Anterior cingulate cortex (tissue), 58 donors: ENCODE measurements at places on chromosomes 13 and 19.

- no peak for DNase-seq
Observed at GRCh38 chr13:25281193-25281934, 5.9 kb downstream of the MTMR6 start.

DNA sequence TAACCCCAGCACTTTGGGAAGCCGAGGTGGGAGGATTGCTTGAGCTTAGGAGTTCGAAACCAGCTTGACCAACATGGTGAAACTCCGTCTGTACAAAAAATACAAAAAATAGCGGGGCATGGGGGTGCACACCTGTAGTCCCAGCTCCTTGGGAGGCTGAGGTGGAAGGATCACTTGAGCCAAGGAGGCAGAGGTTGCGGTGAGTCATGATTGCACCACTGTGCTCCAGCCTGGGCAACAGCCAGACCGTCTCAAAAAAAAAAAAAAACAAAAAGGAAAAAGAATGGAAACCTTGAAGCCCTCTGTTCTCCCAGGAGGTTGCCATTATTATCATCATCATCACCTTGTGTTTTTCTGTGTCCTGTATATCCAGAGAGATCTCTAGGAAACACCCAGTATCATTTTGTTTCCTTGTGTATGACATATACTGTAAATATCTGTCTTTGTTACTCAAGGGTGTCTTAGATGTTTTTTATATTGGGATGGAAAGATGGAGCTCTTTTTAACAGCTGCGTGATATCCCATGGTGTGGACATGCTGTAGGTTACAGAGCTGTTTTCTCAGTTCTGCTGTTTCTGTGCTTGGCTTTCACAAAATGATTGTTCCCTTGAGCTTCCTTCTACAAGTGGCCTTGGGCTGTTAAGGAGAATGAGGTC, 11.8 kb downstream of the CHAF1A start:
- DNase-seq, result no peak

GRCh38 chr13:76921516-76921915, 26.8 kb upstream of the ACOD1 start:
- DNase-seq, result no peak

DNA sequence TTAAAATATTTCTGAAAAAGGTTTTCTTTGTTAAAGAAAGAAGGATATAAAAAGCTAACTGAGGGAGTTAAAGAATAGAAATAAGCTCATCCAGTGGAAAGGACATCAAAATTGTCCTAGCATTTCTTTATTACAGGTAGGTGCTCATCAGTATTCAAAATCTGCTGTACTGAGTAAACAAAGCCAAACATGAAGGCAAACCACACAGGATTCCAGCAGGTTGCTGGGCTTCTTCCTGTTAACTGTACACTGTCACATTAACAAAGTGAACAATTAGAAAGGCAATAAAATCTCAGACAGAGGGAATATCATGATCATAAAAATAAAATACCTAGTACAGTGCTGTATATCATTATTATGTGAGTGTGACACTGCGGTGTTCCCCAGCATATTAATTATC, 1541.0 kb downstream of the SLITRK5 start:
- DNase-seq, result no peak

DNA sequence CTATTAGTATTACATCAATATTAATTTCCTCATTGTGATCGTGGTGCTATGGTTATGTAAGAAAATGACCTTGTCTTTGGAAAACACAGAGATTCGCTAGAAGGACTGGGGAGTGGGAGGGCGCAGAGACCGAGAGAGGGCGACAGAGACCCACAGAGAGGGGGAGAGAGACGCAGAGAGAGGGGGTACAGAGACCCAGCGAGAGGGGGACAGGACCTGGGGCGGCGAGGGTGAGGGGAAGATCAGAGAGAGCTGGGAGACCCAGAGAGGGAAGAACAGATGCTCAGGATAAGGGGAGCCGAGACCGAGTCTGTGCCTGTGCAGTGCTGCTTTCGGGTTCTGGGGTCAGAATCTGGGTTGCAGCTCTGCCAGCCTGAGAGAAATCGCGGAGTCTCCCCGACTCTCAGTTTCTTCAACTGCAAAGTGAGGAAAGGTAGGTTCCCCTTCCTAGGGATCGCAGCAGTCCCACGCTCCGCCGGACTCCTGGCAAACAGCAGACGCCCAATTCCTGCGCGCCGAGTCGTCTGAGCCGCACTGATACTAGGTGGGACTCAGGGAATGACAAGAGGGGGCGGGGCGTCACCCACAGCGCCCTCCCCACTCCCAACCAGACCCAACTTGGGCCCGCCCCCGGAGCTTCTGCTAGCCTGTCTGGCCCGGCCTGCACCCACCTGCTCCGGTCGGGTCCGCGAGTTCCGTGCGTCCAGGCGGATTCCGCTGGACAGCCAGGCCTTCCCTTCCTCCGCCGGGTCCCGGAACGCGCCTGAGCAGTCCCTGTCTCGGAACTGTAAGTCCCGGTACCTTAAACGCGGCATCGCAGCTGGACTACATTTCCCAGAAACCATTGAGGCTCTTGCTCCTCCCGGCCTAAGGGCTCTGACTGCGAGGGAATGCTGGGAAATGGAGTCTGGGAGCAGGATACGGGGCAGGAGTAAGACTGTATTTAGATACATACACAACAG, 15.3 kb downstream of the IZUMO2 start:
- DNase-seq, result peak; percentile 95

DNA sequence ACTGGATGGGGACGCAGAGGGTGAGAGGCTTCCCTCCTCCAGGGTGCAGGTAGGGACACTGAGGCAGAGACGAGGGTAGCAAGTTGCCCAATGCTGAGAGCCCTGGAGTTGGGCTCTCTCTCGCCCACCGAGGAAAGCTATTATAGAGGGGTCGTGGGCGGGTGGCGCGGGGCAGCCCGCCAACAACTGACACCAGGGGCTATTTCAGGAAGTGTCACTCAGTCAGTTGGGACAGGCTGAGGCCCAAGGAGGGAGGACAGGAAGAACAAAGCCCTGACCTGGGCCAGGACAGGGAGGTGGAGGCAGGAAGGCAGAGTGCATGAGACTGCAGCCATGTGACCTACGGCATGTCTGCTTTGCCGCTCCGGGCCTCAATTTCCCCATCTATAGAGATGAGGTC, 29.9 kb downstream of the TINCR start:
- DNase-seq, result no peak

GRCh38 chr19:38667661-38668171, 20.3 kb downstream of the ACTN4 start:
- no peak for DNase-seq

DNA sequence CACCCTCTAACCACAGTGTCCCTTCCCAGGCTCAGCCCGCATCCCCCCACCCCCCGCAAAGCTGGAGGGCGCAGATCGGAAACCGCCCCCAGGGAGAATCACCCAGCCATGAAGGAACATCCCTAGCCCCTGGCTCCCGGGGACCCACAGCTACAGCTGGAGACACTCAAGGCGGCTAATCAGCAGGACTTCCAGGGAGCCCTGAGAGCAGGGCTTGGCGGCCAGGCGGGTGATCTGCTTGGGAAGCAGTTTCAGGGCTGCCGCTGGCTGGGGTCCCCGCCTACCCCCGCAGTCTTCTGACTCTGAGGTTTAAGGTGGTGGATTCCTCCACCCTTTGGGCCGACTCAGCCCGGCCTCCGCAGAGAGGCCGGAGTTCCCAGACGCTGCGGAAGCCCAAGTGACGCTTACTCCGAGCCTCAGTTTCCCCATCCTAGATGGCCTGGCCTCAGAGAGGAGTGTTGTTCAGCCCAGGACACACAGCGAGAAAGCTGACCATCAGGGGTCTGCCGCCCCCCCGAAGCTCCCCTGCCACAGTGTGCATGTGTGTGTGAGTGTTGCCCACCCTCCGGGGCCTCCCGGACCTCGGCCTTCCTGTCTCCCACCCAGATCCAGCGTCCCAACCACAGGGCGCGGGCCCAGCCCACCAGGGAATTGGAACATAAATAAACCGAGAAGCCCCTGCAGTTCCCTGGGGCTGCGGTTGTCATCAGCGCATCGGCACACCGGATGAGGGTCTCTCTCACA, 9.8 kb downstream of the FUT6 start:
- no peak for DNase-seq

GRCh38 chr13:29963089-29963488, 112.7 kb upstream of the UBL3 start:
- no peak for DNase-seq

GRCh38 chr13:112072534-112073244, 5.7 kb downstream of the SOX1 start:
- DNase-seq, result no peak

GRCh38 chr19:2986951-2987524, 9.7 kb downstream of the TLE6 start:
- DNase-seq, result no peak

DNA sequence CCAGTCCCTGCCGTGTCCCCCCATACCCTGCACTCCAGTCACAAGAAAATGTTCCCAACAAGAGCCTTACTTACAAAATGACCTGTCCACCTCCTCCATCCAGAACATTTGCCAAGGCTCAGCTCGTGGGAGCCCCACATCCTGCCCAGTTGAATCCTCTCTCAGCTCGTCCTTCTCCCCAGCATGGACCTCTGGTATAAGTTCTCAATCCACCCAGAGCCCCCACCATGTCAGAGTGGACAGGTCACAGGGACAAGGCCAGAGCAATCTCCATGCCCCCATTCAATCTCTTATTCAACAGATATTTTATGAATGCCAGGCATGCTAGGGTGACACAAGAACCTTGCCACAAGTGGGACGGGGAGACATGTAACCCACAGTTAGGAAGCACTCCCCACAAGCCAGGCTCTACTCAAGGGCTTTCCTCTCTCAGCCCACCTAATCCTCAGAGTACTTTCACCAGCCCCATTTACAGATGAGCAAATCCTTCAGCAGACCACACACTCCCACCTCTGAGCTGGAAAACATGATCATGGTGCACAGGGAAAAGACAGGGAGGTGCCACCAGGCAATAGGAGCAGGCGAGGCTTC, 15.1 kb downstream of the DEDD2 start:
- DNase-seq, result no peak

GRCh38 chr19:49680421-49681351, 3.6 kb downstream of the PRMT1 start:
- peak; percentile 66 for DNase-seq
